ENCODE measurements at places on chromosomes 7 and 10.

DNA sequence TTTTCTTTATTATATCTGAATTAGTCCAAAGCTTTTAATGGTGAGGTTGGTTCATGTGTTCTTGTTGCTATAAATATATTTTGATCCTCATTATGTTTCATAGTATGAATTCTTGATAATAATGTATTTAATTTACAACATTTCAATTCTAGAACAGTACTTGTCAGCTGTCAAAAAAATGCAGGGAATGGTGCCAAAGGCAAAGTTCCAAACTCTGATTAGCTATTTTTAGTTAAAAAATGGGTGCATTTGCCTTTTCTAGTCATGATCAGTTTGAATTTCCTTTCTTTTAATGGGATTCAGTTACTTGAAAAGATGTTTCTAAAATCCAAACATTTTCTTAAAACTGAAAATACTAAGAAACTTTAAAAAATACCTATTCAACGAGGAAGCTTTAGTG is 49.6 kb downstream of the ANKIB1 start:
- DNase-seq: no peak

DNA sequence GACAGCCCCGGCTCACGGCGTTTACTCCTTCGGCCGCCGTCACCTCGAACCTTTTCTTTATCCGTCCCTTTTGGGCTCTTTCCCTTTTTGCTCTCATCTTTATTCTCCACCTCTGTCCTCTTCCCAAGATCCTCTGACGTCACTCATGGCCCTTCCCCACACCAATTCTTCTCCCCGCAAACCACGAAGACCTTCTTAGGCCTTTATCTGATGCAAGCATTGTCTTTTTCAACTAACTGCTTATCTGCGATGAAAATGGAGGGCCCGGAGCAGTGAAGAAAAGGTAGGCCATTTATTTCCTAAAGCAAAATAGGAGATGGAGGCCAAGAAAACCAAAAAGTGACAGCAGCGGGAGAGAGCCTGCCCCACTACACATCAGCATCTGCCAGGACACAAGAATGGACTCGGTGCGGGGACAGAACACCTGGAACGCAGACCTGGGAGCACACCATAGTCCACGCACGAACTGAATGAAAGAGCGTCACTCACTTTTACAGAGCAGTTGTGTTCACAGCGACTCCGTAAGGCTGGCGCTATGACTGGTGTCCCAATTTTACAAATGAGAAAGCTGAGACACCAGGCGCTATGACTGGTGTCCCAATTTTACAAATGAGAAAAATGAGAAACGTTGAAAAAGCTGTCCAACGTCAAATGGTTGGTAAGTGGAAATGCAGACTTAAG is 45.3 kb downstream of the ZNF777 start:
- DNase-seq: no peak

- DNase-seq: no peak
Measured at GRCh38 chr7:157088136-157088535, 50.6 kb upstream of the UBE3C start.

GRCh38 chr10:66187053-66187733 is 738.6 kb upstream of the LRRTM3 start:
- no peak for DNase-seq

- no peak for DNase-seq
Measured at GRCh38 chr7:70303780-70304179, 705.5 kb downstream of the AUTS2 start.

- no peak for DNase-seq
Measured at GRCh38 chr10:29446327-29446726, 157.5 kb downstream of the LYZL1 start.

GRCh38 chr7:91344911-91345310 is 80.7 kb downstream of the FZD1 start:
- no peak for DNase-seq

- no peak for DNase-seq
Measured at GRCh38 chr7:148380596-148381419, 209.8 kb upstream of the C7orf33 start.

GRCh38 chr7:78350391-78350790 is 551.8 kb downstream of the PHTF2 start:
- DNase-seq: no peak

- DNase-seq: no peak
Measured at GRCh38 chr7:125547505-125547904, 617.9 kb upstream of the POT1 start.

DNA sequence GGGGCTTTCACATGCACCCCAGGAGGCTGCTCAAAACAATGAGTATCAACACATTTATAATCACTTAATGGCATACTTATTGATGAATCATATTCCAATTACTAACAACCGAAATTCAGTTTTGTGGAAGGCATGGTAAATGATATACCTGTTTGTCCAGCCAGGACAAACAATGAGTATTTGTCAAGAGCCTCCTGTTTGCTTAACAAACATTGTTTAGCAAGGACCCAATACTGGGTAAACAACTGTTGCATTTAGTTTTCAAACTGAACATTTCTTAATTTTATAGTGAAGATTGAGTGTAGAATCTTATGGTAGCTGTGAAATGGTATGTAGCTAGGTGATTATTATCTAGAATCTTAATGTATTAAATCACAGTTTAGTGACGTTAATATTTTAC is 473.7 kb downstream of the ATRNL1 start:
- DNase-seq: no peak

DNA sequence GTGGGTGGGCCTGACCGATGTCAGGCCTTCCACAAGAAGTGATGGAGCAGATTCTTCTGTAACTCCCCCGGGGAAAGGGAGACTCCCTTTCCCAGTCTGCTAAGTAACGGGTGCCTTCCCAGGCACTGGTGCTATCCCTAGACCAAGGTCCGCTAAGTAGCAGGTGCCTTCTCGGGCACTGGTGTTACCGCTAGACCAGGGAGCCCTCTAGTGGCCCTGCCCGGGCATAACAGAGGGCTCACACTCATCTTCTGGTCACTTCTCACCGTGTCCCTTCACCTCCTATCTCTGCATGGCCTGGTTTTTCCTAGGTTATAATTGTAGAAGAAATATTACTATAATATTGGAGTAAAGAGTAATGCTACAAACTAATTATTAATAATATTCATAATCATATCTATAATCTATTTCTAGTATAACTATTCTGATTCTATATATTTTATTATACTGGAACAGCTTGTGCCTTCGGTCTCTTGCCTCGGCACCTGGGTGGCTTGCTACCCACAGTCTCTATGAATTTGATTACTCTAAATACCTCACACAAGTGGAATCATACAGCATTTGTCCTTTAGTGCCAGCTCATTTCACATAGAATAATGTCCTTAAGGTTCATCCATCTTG is 1378.7 kb downstream of the XPNPEP1 start:
- DNase-seq: peak; percentile 25

GRCh38 chr7:50661345-50662040 is 96.3 kb upstream of the DDC start:
- no peak for DNase-seq

GRCh38 chr7:137576481-137576880 is 232.9 kb upstream of the PTN start:
- no peak for DNase-seq

- no peak for DNase-seq
Measured at GRCh38 chr7:3067193-3067592, 23.5 kb upstream of the CARD11 start.
